Vagina (tissue), 2 donors: ENCODE measurements at places on chromosomes 13 and 19.

DNA sequence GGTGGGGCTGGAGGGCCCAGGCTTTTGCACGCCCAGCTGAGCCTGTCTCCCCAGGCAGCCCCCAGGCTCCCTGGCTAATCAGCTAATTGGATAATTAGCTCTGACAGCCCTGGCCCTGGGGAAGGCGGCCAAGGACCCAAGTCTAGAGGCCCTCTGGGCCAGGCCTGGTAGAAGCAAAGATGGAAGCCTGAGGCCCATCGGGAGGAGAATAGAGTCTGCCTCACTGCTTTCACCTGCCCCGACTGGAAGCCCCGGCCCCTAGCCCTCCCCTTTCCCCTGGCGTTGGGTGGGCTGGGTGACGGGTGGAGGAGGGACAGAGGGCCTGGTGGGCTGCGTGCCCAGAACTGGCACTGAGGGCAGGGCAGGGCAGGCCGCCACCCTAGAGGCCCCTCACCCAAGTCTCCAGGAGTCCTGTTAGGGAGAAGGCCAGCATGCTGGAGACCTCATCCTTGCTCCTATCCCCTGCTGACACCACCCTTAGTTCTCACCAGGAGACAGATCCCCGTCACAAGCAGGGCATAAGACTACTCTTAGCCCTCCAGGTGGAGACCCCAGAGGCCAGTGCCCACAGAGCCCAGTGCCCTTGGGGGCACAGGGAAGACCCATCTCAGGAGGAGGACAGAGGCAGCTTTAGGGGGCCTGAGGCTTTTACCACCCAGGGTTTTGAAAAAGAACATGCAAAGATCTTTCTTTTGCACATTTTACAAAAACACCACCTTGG is 12.0 kb downstream of the LYL1 start:
- H3K27me3 ChIP-seq = no peaks in the 10 kb centered on the region
- no peak for DNase-seq
- peaks cover 9% of the 10 kb centered on the region for H3K36me3 ChIP-seq
- peaks cover 71% of the 10 kb centered on the region for H3K4me1 ChIP-seq
- no peak overlapping the region for H3K4me3 ChIP-seq

GRCh38 chr13:113635048-113635420 is 23.0 kb downstream of the ATP4B start:
- H3K36me3 ChIP-seq = no peaks in the 10 kb centered on the region
- no peaks in the 10 kb centered on the region for H3K4me1 ChIP-seq
- H3K4me3 ChIP-seq = no peak overlapping the region
- H3K27me3 ChIP-seq = no peaks in the 10 kb centered on the region

DNA sequence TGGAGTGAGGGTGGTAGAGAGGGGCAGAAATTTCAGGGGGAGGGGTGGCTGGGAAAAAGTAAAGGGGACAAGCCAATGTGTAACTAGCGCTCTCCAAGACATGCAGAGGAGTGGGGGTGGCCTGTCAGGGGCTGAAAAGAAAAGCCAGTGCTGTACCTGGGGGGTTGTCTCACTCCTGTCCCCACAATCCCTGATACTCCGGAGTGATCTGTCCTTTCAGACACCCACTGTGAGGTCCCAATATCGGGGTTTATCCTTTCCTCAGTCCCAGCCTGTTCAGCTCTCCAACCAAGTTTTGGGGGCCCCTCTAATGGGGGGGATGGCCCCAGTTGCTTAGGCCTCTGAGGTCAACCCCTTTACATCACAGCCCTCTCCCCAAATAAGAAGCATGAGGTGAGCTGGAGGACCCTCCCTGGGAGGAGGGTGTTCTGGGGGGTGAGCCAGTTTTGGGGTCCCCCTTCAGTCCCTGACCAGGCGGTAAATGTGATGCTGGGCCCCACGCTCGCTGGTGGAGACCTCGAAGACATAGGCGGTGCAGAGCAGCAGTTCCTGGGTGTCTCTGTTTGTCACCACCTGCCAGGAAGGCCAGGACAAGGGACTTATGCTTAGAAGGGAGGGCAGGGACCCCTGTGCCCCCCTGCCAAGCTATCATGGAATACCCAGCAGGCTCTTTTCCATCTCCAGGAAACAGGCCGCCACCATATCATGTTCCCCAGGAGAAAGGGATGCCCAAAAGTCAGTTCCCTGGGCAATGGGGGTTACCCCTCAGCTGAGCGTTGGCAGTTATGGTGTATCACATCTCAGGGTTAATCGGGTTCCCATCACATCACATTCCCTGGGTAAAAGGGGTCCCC is 5.9 kb downstream of the CD37 start:
- H3K4me3 ChIP-seq = no peak overlapping the region
- DNase-seq = no peak
- peaks cover 32% of the 10 kb centered on the region for H3K4me1 ChIP-seq
- H3K36me3 ChIP-seq = peaks cover 51% of the 10 kb centered on the region

DNA sequence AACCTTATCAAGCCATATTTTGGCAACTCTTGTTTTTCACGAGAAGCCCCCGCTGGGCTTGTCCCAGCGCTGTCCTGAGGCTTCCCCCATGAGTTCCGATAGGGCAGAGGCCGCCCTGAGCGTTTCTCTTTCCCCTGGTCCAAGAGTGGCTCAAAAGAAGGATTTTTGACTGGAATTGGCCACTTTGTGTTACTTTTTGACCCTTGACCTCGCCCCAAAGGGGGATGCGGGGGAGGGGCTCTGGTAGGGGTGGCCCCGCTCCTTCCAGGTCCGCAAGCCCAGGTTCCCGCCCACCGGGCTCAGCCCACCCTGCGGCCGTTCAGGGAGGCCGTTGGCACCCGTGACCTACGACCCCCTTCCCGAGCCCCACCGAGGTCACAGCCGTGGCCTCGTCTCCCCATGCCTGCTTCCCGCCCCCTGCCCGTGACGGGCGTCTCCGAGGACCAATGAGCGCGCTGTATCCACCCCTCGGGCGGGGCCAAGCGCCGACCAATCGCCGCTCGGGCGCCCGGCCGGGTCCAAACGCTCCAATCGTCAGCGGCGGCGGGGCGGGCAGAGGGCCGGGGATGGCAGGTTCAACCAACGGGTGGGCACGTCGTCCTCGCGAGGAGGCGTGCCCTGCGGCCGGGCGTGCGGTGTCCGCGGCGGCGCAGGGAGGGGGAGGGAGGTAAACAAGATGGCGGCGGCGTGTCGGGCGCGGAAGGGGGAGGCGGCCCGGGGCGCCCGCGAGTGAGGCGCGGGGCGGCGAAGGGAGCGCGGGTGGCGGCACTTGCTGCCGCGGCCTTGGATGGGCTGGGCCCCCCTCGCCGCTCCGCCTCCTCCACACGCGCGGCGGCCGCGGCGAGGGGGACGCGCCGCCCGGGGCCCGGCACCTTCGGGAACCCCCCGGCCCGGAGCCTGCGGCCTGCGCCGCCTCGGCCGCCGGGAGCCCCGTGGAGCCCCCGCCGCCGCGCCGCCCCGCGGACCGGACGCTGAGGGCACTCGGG is at the start of gene STK11:
TSS of gene STK11 (plus strand) at position 665 of the 986 bp plus-strand sequence. CDS start 1,136 bp downstream, outside the sequence.
- no peaks in the 10 kb centered on the region for H3K27me3 ChIP-seq
- peaks cover 48% of the 10 kb centered on the region for H3K4me1 ChIP-seq
- no peaks in the 10 kb centered on the region for H3K36me3 ChIP-seq
- H3K27ac ChIP-seq = peak within 1 kb of the TSS; percentile 90
